C1 segment of cervical spinal cord (tissue), 14 donors: ENCODE measurements at places on chromosomes 2 and 18.
A peak's percentile ranks its signal among the peaks of the same experiment; 100 is the strongest.

GRCh38 chr2:217626926-217627325 is 375.9 kb downstream of the TNS1 start:
- no peak for DNase-seq

DNA sequence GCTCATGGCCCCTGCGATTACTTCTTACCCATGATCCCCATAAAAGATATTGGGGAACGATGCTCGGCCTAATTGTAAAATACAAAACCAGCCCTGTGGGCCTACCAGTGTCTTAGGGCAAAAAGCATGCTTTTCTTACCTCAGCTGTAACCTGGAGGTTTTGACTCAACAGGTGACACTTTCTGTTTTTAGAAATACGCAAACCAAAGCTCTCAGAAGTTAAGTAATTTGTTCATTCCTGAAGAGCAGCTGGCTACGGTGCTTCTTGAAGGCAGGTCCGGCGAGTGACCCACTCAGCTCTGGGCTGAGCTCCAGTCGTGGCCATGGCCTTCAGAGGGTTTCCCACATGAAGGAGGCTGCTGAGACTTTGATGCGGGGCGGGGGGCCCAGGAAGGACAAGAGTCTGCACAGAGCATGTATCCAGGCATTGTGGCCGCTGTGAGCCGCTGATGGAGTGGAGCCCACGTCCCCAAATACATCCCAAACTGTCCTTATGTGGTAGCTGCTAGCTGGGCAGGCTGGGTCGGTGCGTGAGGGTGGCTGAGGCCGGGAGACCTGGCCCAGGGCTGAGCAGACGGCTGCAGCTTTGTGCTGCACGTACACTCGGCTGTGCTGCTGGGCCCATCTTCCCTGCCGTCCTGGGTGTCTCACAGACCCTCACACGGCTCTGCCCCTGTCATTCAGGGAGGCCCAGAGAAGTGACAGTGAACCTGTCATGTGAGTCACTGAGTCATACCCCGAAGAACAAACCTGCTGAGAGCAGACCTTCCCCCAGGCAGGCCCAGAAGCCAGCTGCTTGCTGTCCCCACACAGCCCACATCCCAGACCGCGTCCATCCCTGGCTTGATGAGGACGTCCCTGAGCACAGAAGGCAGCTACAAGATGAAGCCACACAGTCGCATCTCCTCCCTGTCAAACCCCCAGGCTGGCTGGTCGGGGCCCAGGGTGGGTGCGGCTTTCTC is 34.1 kb downstream of the ITGB1BP1 start:
- no peak for DNase-seq

DNA sequence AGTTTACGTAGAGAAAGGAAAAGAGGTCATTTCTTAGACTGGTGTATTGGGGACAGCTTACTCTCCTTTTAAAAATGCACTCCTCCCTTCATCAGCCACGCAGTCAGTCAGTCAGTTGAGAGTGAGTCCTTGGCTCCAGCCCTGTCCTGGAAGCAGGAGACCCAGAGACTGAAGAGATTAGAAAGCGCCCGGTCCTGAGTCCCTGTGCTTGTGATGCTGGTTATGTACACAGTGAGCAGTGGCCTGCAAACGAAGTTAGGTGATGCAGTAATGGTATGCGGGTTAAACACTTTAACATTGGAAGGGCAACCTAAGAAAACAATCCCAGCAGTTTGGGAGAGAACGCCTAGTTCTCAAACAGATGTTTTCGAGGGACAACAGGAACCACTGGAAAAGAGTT is 6.3 kb upstream of the ASB1 start:
- DNase-seq, result no peak

- no peak for DNase-seq
Measured at GRCh38 chr2:1262609-1263008, 150.7 kb upstream of the TPO start.

DNA sequence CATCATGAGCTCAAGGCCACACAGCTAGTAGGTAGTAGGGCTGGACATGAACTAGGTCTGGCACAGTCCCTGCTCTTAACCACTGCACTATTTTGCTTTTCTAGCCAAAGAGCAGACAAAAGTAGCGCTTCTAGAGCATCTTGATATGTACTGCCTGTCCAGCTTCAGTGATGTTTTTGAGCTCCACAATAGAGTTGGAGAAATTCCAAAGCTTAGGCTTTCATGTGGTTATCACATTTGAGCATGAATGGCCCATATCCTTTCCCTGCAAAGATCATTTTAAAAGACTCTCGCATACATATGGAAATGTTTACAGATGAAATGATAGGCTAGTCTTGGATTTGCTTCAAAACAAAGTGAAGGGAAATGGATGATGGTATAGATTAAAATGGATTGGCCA is 128.7 kb downstream of the MAP3K20 start:
- no peak for DNase-seq

DNA sequence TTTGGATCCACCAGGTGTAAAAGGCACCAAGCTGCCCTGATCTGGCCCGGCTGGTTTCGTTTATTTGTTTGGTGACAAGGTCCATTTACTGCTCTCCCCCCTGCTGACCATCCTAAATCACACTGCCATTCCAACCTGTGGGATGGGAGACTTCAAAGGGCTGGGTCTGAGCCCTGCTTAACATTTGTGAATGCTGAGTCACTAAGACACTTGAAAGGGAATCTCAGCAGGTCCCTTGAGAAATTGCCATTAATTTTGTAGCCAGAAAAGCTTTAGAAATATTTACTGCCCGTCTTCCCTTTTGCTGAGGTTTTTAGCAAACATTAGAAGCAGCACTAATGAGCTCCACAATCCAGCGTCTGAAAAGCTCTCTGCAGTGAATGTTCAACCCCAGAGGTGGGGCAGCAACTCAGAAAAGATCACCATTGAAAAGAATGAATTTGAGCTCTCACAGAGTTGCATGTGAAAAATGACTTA is 133.8 kb downstream of the ARL4C start:
- DNase-seq, result no peak

- no peak for DNase-seq
Measured at GRCh38 chr2:36277146-36277808, 78.3 kb upstream of the CRIM1 start.

- DNase-seq, result no peak
Measured at GRCh38 chr2:74427551-74427950, 6.0 kb downstream of the WDR54 start.

DNA sequence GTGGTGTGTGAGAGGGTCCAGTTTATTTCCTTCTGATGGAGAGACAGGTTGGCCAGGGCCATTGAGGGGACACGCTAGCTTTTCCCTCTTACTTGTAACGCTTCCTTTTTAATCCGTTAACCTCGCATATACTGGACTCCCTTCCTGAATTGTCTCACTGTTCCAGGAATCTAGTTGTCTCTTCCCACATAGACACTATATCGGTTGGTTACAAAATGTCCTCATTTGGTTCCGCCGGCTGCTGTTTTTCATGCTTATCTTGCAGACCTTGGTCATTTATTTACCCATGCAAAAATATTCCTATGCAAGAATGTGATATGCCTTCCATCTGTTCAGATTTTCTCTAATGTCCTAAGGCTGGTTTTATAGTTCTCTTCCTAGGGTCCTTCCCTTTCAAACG is 35.0 kb downstream of the NEURL3 start:
- DNase-seq, result no peak

GRCh38 chr2:215887303-215887702 is 126.0 kb downstream of the MREG start:
- no peak for DNase-seq

- DNase-seq, result no peak
Measured at GRCh38 chr2:241636182-241637017, 558 bp downstream of the THAP4 start.

DNA sequence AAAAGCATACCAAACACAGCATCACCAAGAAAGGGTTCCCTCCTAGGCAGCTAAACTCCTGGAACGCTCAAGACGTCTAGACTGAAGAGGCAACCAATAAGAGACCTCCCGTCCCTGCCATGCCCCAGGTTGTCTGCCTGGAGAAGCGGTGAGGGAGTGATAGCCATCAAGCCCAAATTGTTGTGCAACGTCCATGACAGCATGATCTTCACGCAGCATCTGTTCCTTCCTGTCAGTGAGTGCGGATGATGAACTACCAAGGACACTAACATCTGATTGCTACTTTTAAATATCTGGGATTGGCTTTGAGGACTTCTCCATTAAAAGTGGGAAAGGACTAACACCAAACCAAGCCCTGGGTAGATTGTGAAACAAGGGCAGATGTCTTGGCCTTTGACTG is 149.7 kb downstream of the TXNL1 start:
- no peak for DNase-seq

DNA sequence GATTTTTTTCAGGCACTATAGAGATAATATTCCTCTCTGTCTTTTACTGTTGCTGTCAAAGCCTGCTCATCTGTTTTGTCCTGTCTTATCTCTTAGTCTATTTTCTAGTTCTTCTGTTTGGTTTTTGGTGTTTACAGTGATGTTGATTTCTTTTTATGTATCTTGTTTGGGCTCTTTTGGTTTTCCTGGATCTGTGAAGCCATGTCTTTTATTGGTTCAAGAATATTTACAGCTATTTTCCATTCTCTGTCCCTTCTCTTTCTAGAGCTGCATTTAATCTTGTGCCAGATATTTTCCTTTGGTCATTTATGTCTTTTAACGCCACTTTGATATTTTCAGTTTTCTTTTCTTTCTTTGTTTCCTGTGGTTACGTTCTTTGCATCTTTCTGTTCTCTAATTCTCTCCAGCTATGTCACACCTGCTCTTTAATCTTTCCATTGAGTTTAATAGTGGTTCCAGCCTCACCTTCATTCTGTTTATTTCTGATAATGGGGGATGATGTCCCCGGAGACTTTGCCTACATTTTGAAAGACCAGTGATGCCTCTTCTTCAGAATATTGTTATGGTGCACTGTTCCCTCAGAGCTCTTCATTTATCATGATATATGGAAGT is 32.0 kb downstream of the SMCHD1 start:
- DNase-seq, result no peak

DNA sequence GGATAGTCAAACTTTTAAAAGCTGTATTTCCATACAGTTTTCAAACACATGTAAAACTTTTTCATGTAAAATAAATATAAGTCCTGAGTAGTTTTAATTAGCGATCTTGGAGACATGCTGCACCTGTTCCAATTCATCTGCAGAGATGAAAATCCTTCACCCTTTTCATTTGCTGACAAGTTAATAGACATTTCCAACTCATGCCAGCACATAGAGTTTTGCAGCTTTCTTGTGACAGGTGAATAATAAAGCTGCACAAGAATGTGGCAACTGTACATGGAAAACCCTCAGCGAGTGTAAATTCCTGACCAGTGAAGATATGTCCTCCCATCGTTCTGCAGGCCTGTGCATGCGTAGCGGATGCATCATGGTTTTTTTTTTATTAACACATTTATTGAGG is 771.4 kb downstream of the TDRD15 start:
- no peak for DNase-seq

GRCh38 chr2:109448946-109449788 is 164.6 kb downstream of the SEPTIN10 start:
- DNase-seq, result no peak

DNA sequence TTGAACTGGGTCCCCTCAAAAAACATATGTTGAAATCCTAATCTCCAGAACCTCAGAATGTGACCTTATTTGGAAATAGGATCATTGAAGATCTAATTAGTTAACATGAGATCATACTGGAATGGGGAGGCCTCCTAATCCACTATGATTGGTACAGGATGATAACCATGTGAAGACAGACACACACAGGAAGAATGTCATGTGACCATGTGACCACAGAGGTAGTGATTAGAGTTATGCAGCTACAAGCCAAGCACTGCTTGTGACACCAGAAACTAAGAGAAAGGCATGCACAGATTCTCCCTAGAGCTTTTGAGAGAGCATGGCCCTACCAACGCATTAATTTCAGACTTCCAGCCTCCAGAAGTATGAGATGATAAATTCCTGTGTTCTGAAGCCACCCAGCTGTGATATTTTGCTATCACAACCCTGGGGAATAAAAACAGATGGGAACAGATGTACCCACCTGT is 47.0 kb upstream of the TGIF1 start:
- no peak for DNase-seq

DNA sequence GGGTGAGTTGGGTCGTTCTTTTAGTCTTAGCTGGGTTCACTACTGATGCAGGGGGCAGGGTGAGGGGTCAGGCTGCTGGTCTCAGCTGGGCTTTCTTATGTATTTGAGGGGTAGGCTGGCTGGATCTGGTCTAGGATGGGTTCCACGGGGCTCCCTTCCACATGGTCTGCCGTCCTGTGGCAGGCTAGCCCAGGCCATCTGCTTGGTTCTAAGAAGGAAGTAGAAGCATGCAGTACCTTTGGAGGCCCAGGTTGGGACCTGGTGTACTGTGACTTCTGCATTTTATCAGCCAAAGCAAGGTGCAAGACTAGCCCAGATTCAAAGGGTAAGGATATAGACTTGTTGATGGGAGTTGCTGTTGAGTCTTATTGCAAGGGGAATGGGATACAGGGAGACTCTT is 35.5 kb upstream of the MGAT5 start:
- DNase-seq, result no peak

- DNase-seq, result no peak
Measured at GRCh38 chr2:144224472-144224871, 295.4 kb downstream of the ZEB2 start.

DNA sequence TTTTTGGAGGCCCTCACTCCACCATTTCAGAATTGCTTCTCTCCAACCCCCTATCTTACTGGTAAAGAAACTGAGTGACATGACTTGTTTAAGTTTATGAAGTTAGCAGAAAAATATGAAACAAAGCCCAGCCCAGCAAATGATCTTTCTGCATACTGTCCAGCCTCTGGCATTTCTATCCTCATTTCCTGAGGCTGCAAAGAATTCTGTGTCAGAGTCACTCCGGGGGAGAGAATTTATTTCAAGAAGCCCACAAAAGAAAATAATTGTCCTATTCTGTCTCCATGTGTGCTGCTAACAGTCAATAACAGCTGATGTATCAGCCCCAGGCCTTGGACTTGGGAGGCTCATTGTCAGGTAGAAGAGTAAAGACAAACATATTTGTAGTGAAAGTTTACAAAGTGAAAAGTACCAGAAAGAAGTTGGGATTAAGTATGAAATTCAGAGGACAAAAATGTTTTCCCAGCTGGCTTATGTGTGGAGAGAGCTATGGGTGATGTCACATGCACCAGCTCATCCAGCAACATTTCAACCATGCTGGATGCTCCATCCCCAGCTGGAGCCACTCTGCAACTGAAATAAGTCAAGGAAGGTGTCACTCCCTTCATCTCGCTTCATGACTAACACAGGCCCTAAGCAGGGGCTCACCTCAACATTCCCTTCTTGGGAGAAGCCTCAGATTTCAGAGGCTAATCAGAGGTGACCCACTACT is 42.3 kb downstream of the TRABD2A start:
- DNase-seq, result no peak

- DNase-seq, result no peak
Measured at GRCh38 chr2:176873403-176873802, 339.2 kb upstream of the HNRNPA3 start.

- DNase-seq, result no peak
Measured at GRCh38 chr2:96197546-96198255, 10.9 kb downstream of the STARD7 start.

GRCh38 chr2:166180951-166181812 is 53.4 kb upstream of the SCN1A start:
- peak; percentile 7 for DNase-seq

DNA sequence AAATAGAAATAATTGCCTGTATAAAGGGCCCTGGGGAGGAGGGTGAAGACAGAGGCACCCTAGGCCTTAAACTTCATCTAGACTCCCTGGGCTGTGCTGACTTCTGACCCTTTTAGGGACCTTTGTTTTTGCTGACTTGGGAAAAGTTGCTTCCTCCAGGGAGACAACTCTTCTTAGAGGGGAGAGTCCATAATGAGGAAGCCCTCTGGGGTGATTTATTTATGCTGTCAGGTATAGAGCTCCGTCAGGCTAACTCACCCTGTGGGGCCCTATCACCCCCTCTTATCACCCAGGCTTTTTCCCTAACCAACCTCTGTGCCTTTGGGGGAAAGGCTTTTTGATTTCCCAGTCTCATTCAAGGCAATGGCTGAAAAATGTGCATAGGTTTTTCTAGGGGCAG is 8.1 kb downstream of the ONECUT2 start:
- no peak for DNase-seq
